ENCODE measurements at places on chromosomes 2 and 18.

GRCh38 chr2:236105955-236106607 is 62.1 kb downstream of the GBX2 start:
- no peak for DNase-seq

DNA sequence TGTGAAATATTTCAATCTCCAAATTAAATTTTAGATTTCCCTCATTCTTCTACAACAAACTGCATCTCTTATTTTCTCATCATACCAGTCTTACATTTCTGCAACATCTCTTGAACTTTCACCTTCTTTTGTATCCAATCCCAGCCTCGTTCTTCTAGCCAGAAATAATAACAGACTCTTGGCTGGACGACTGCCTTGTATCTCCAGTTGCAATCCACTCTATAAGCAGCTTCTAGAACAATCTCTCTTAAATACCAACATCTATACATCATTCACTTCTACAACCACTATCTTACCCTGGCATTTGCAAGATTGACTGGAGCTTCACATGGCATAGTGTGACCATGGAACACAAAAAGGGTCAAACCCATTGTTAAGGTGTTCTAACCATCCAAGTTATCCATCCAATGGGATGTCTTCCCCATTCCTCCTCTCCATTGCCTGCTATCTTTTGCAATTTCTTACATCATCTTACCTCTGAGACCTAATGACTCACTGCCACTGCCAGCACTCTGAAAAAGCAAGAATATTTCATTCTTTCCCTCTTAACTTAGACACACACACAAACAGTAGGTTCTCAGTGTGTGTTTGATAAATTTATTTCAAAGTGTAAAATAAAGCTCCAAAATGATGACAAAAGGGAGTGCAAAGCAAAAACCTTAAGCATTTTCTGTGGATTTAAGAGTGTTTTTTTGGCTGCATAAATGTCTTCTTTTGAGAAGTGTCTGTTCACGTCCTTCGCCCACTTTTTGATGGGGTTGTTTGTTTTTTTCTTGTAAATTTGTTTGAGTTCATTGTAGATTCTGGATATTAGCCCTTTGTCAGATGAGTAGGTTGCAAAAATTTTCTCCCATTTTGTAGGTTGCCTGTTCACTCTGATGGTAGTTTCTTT is 145.6 kb downstream of the METTL4 start:
- DNase-seq: no peak

GRCh38 chr2:112187046-112187715 is 49.0 kb downstream of the FBLN7 start:
- no peak for DNase-seq

DNA sequence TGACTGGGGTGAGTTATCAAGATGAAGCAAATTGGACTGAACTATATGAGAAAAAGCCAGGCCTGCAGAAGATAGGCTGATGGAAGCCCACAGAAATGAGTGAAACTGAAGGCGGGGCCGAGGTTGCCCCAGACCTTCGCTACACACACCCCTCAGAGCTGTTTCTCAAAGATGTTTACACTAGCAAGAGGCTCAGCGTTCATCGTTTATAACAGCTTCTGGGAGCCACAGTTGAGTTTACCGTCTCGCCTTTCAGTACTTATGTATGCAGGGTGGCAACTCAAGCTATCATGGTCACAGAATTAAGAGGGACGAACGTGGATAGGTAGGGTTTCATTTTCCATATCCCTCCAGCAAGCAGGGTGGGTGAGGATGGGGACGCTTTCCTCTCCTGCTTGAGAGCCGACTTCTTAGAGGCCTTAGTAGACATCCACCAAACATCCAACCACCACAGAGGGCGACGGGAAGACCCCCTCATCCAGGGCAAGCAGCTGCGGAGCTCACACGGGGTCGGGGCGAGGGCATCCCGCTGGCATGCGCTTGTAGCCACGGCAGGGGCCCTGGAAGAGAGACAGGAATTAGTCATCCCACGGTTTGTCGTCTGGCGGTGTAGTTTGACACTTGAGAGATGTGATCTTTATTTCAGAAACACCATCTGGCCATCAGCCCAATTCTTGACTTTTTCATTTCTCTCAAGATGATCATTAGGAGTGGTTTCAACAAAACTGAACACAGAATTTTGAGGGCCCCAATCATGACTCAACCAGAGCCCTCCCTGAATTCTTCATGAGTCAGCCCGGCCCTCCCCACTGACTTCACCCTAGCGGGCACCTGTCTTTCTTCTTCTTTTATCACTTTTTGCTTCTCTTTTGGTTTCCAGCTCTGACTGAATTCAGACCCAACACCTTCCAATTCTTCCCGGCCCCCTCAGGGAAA is 109.1 kb upstream of the CTDP1 start:
- DNase-seq: no peak

GRCh38 chr2:218046238-218046637 is 22.8 kb upstream of the RUFY4 start:
- DNase-seq: no peak

GRCh38 chr2:168801961-168802858 is at the start of gene NOSTRIN:
Gene NOSTRIN (plus strand): TSS chr2:168802637. CDS start chr2:168802647, 10 bp downstream.
- DNase-seq: no peak

DNA sequence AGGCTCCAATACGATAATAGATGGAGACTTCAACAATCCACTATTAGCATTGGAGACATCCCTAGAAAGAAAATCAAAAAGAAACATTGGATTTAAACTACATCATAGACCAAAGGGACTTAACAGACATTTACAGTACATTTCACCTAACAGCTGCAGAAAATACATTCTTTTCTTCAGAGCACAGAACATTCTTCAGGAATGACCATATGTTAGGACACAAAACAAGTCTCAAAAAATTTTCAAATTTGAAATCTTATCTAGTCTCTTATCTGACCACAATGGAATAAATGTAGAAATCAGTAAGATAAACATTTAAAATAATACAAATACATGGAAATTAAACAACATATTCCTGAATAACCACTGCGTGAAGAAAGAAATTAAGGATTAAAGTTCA is 68.7 kb downstream of the STRADB start:
- DNase-seq: no peak

DNA sequence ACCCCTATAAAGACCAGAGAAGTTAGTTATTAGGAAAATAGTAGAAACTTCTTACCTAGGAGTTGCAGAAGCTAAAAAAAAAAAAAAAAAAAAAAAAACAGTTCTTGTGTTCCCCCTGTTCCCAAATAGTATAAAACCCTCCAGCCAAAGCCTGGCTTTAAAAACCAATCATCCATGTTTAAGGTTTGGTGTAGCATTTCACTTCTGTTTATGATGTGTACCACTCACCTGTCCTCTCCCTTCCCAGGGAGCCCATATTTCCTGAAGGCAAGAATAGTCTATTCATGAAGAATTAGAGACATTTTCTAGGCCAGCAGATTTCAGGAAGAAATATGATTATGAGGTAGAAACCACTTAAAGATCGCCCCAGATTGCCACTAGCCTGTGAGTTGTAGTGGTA is 273.6 kb downstream of the SETBP1 start:
- DNase-seq: no peak

DNA sequence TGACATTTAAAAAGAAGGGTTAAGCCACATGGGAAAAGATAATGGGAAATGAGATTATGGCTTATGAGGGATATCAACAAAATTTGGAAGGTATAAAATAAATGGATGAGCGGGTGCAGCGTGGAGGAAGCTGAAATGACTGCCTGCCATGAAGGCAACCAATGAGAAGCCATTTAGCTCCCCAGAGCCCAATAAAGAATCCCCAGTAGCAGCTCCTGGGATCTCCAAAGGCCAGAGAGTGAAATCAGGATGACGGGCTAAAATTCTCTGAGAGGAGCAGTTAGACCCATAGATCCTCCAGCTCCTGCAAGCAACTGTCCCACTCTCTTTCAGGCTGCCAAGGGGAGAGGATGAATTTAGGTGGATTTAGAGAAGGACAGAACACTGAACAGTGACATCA is 12.9 kb upstream of the MAPRE3 start:
- no peak for DNase-seq

- DNase-seq: no peak
Measured at GRCh38 chr18:27860701-27861107, 316.2 kb downstream of the CDH2 start.

GRCh38 chr2:149313512-149313972 is 16.8 kb upstream of the LYPD6 start:
- DNase-seq: peak; percentile 77

GRCh38 chr2:237600205-237600846 is 9.8 kb upstream of the RAB17 start:
- no peak for DNase-seq

DNA sequence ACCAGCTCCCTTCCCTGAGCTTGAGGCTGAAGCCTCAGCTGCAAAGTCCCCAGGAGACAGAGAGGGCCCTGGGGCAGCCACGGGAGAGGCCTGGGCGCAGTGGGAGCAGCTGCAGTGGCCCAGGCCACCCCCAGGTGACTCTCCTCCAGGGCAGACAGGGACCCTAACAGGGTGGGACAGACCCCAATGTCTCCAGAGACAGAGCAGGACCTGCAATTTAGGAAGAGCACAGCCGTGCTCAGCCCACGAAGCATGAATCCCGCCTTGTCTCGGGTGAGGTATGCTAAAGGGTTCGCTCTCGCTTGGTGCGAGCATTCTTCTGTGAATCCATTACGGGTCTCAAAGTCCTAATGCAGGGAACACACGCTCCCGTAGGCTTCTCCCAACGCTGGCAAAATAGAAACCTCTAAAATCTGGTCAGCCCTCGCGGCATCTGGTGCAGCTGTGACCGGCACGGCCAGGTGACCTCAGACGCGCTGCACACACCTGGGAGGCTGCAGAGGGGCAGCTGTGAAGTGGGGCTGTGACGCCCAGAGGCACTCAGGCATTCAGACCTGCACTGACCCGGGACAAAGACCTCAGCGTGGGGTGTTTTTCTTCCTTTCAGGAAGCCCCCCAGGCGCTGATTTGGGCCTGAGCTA is 12.6 kb downstream of the MBP start:
- no peak for DNase-seq

DNA sequence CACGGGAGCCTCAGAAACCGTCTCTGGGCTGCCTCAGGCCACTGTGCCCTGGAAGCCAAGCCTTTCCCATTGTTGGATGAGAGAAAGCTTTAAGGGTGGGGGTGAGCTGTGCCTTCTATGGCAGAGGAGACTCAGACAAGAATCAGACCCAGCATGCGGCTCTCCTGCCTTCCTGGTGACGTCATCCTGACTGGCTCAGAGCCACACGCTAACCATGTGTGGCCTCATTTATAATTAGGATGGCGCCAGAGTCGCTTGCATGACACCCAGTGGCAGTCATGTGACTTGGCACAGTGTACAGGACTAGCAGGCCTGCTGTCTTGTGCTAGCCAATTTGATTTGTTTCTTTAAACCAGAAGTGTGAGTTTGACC is 99.1 kb downstream of the SH3BP4 start:
- DNase-seq: no peak

DNA sequence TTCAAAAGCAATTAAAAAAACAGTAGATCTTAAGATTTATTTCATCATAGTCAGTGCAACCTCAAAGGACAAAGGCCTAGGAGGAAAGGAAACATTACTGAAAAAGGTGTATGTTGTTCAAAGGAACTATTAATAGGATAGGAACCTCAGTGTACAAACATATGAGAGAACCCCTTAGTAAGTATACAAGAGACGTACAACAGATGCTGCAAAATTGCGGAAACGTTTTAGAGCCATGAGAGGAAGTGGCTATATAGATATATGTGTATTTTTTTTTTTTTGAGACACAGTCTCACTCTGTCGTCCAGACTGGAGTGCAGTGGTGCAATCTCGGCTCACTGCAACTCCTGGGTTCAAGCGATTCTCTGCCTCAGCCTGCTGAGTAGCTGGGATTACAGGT is 22.2 kb downstream of the PIK3C3 start:
- DNase-seq: no peak

DNA sequence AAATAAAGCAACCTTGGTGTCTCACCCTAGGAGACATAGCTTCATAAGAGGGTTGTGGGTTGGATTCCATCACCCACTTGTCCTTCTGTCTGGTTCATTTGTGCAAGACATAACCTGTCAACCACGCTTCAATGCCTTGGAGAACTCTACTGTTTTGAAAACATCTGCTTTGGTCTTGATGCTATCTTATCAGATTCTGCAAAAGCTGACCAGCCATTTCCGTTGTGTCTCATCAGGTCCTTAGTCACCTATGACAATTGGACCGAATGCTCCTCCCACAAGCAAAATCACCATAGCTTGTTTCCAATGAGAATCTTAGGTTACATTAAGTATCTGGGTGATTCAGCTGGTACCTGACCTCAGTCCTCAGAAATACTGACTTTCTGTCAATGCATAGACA is 35.4 kb downstream of the STAT4 start:
- DNase-seq: no peak

DNA sequence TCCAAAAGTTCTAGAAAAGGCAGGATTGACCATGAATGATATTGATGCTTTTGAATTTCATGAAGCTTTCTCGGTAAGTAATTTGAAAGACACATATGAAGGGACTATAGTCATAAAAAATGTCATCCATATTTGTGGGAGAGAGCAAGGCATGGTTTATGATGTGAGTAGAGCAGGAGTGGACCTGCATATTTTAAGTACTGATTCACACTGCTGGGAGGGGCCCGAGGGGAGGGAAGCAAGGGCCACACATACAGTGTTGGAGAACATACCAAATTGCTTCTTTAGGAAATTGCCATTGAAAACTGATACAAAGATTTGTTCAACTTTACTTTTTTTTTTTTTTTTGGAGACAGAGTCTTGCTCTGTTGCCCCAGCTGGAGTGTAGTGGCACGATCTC is 39.4 kb downstream of the HADHB start:
- DNase-seq: no peak
